ENCODE measurements at places on chromosomes 5 and 9.

DNA sequence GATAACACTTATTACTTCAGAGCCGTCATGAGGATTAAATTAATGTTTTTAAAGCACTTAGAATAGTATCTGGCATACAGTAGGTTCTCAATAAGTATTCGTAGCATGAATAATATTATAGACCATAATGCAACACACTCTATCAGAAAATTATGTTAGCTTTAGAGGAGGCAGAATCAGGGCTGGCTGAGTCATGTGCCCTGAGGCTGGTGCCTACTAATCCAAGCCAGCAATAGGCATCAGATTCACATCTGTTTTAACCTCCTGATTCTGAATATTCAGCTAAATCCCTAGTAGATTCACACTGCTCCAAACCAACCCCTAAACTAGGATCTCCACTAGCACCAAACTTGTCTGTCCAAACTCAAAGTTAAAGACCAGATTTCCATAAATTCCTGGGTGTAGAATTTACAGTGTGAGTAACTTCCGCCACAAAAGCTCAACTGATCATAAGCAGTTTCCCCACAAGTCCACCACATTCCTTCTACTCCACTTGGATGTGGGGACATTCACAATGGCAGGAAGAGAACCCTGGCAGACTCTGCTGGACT, 170.0 kb upstream of the DAPK1 start:
- no peak for DNase-seq

GRCh38 chr5:150703762-150704161, 2.9 kb upstream of the RBM22 start:
- DNase-seq = no peak

DNA sequence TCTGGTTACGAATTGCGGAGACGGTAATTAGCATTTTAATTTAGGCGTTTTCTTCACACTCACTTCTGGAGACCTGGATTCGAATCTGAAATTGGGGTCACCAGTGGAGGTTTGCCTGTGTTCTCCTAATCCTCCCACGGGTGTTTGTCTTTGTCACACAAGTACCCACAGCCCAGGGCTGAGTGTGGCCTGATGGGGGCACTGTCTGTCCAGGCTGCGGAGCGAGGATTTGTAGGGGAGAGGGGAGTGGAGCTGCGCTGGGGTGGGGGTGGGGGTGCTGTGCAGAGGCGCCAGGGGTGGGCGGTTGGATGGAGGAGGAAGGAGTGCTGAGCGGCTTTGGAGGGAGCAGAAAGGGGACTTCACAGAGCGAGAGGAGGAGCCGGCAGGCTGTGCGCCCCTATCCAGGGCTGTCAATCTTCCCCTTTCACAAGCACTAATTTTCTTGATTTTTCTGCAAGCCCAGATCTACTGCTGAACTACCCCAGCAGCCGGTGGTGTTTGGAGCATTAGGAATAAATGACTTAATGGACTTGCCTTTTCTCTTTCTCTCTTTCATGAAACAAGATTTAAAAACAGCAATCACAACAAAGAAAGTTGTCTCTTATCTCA, 53.1 kb downstream of the TSPAN17 start:
- peak; percentile 15 for DNase-seq

DNA sequence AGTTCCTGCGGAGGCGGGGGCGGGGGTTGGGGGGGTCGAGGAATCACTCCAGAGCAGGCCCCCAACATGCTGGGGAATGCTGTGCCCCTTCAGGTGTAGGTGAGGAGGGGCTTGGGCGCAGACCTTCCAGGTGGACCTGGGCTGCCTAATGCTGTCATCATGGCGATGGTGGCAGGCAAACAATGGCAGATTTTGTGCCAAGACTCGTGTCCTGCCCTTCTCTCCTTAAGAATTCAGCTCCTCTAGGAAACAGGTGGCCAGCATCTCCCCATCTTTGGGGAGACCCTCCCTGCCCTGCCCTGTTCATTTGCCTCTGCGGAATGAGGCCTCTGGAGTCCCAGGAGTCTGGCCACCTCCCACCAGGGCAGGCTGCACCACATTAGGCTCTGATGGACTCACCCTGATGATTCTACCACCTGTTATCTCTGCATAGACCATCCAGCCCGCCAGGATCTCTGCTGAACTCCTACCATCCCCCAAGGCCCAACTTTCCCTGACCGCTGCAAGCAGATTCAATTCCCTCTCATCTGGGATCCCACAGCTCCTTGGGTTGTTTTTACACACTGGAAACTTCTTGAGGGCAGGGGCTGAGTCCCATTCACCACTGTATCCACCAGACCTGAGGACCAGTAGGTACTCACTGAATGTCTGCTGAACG, 10.9 kb upstream of the SLC25A51 start:
- no peak for DNase-seq

DNA sequence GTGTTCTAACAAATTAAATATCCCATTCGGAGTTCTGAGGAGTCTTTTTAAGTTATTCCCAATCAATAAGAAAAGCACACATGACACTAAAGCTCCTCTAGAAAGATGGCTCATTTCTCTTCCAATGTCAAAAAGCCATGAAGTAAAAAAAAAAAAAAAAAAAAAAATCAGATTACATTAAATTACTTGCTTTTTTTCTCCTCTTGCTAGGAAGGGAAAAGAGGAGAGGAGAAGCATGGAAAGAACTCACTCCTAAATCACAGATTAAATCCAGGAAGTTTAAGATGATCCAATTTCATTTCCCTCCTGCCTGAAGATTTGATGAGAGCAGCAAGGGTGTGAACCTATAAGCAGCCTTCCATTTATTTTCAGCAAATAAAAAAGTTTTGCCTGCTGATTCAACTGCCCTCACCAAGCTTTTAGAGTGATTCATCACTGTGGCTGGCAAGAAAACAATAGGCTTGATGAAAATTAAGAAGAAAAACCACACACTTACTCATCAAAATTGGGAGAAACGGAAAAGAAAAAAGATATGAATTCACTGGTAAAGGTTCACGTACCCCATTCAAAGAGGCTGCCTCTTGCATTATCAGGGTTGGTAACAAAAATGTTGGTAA, 19.7 kb downstream of the MYO10 start:
- DNase-seq = no peak

DNA sequence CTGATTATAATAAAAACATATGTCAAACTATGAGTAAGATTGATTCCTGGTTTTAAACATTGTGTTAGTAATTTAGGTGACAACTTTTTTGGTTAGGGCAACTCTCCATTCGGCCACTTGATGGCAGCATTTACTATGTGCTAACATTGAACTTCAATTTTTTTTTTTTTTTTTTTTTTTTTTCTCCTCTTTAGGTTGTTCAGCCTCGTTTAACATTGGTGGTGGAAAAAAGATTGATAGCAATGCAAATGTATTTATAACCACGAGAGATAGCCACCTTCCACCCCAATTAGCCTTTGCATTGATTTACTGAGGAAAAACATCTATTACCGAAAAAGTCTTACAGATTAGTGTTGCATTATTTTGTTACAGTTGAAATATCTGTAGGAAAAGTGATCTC, 159.1 kb downstream of the CSNK1G3 start:
- DNase-seq = peak; percentile 39

DNA sequence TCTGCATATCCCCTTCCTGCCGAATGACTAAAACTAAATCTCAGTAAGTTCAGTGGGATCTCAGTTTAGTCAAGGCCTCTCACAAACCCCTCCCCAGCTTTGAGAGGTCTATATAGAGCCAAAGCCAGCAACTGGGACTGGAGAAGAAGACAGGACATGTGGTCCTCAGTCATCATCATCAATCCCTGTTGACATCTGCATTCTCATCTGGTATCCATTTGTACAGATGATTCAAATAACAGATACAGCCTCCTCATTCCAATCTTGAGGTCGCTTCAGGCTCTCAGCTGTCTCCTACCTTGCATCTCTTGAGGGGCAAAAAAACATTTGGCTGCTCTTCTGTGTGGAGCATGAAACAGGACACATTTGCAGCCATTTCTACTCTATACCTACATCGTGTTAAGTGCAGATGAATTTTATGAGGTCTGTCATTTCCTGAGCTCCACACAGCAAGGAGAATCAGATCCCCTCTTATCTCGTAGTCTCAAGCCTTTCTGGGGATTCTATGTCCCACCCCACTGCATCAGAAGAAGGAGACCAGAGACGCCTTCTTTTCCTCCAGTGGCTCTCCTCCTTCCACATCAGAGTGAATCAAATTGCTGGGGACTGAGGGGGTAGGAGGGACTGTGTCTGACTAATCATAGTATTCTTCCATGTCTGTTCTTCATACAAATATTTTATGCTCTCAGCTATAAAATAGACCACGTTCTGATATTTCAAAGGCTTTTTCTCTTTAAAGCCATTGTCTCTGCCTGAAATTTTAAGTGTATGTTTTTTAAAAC, 4.7 kb upstream of the RECK start:
- DNase-seq = no peak

DNA sequence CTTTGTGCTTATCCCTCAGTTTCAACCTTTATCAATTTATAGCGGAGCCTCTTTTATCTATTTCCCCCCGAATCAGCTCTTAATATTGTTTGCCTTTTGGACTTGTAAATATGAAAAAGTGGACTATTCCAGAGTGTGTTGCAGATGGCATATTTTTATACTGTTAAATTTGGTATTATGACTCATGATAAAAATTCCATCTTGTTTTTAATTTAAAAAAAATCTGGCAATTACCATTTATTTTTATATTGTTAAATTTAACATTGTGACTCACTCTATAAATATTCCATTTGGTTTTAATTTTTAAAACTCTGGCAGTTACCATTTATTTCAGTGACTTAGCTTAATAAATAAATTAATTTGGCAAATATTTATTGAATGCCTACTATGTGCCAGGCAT, 37.5 kb downstream of the RBM27 start:
- no peak for DNase-seq

DNA sequence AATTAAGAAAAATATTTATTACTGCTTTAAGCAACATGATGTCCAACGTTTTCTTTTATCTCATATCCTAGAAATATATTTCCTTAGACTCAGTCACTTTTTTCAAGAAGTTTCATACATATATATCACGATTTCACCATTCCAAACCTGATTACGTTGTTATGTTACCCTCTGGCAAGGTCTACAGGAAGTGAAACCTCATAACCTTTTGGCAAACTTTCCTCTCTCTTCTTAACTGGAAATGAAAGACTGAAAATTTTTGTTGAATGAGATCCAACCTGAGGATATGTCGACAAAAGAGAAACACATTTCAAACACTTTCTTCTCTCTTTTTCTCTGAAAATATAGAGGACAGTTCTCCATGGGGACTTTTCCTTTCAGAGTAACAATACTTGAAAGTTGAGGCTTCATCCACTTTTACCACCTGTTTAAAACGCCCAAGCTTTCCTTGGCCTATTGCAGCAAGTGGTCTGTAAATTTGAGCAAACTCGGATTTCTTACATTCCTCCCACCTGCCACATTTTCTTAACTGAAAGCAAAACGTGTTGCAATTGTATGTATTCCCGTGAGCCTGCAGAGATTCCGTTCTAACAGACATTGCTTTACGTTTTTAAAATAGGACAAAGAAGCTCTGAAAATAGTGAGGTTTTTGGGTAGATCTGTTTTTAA, 298.1 kb downstream of the CETN3 start:
- no peak for DNase-seq

Measured in activated naive CD4-positive, alpha-beta T cell treated with Interleukin-2 at 50 U/mL for 16 hours (primary cell).